Immature natural killer cell (primary cell): ENCODE measurements at places on chromosomes 6 and 20.
A peak's percentile ranks its signal among the peaks of the same experiment; 100 is the strongest.

- DNase-seq, result no peak
Measured at GRCh38 chr6:90008189-90008907, 114.1 kb downstream of the GJA10 start.

DNA sequence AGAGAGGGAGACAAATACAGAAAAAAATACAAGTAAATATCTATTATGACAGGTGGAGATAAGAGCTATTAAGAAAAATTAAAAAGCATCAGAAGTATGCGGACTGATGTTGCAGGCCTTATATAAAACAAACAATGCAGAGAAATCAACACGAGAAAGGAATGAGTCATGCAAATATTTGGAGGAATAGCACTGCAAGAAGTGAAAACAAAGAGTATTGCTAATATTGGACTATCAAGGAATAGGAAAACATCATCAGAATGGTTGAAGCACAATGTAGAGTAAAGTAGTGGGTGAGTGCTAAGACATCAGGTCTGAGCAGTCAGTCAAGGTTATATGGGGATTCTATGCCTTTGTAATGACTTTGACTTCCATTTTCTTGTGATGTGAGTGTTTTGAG lies 657.5 kb upstream of the GJE1 start:
- DNase-seq, result no peak

- DNase-seq, result no peak
Measured at GRCh38 chr6:107154131-107154800, 39.0 kb upstream of the BEND3 start.

GRCh38 chr6:33778444-33779121 lies 10.3 kb downstream of the LEMD2 start:
- no peak for DNase-seq

DNA sequence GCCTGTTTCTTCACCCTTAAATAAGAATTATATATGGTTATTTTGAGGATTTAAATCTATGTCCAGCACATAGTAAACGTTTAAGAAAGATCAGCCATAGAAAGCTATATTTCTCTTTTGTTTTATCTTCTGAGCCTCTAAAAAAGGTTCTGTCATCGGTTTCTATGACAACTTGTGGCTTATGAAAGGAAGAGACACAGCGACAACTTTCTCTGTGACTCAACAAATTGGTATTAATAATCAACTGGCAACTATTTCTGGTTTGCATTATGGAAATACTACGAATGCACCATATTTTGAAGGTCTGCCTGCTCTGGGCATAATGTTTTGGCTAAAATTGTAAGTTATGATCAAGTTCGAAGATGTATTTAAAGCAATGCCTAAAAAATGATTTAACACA lies 751.0 kb downstream of the CD109 start:
- DNase-seq, result no peak

DNA sequence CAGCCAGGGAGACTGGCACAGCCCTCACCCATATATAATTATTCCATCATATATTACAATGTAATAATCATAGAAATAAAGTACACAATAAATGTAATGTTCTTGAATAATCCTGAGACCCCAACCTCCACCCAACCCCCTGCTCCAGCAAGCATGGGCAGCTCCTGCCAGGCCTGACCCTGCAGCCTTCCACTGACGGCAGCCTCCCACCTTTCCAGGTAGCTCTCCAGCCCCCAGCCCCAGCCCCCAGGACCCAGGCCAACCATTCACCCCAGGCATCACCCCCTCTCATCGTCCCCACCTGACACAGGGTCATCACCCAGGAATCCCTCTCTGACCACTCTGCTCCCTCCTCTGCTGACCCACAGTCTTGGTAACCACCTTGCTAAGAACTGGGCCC lies 14.6 kb downstream of the TFEB start:
- DNase-seq, result no peak

GRCh38 chr6:130322673-130323268 lies 43.0 kb upstream of the TMEM200A start:
- peak; percentile 41 for DNase-seq
